Suprapubic skin (tissue), 4 donors: ENCODE measurements at places on chromosomes 2 and 18.

GRCh38 chr2:156421851-156422250 is 14.3 kb upstream of the GPD2 start:
- DNase-seq: no peak

DNA sequence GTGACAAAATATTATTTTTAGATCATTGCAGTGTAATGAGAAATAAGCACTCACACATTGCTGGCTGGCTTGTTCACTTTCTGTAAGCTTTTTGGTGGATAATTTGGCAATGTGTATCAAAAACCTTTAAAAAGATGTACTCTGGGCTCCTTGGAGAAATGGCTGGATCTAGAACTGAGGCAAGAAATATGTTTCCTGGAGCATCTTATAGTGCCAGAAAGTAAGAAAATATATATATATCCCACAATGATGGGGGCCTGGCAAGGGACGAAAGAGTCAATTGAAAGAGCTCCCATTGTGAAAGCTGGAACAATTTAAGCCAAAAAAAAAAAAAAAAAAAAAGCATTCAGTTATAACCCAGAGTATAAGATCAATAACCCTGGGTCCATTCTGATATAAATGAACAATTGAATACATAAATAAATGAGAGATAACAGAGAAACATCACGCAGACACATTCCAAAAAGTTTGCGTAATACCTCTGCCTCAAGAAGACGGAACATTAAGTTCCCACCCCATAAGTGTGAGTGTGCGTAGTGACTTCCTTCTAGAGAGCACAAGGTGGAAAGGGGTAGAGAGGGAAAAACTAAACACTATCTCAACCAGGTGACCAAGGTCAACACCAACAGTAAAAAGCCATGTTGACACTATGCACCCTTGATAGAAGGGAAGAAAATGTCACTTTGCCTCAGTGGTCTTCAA is 77.5 kb downstream of the BIN1 start:
- DNase-seq: no peak

DNA sequence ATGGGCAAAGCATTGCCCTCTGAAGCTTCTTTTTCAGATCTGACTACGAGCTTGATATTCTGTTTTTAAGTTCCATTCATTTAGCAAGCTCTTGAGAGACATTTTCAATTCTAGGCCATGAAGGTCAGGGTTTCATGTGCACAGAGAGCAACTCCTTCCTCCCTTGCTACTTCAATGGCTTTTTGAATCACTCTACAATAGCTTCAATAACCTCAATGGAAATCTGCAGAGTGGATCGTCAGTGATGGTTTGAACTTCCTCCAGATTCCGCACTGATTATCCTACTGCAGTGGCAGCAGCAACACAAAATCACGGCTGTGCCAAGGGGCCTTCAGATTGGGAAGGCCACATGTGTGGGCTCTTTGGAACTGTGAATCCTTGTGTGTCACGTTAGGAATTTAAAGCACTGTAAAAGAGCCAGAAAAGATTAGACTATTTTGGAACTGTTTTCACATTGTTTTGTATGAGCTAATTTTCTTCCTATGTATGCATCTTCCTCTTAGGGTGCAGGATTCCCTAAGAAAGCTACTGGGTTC is 88.4 kb upstream of the MGAT4A start:
- DNase-seq: no peak

GRCh38 chr2:185012643-185013042 is 414.3 kb downstream of the ZNF804A start:
- DNase-seq: no peak

DNA sequence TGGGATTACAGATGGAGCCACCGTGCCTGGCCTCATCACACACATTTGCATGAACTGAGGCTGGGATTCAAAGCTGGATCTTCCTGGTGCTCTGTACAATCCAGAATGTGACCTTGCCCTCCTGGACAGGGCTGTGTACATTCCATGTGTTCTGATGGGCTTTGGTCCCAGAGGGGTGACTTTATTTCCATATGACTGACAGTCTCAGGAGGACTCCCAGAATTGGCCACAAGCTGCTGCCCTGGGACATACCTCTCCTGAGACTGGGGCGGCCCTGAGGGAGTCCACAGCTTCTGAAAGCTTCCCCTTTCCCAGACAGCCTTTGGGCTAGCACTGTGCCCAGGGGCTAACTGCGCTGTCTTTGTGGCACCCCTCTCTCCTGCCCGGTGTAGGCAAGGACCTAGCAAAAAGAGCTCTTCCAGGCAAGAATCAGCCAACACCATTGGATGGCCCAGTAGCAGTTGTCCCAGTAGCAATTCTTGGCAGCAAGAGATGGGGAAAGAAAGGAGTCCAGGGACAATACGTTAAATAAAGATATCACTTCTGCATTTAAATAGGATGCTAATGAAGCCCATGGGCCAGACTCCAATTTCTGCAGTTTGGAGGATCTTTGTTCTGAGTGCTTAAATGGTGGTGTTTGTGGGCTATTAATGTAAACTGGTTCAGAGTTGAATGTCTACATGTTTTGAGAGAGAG is 26.4 kb upstream of the ZNF532 start:
- DNase-seq: no peak

DNA sequence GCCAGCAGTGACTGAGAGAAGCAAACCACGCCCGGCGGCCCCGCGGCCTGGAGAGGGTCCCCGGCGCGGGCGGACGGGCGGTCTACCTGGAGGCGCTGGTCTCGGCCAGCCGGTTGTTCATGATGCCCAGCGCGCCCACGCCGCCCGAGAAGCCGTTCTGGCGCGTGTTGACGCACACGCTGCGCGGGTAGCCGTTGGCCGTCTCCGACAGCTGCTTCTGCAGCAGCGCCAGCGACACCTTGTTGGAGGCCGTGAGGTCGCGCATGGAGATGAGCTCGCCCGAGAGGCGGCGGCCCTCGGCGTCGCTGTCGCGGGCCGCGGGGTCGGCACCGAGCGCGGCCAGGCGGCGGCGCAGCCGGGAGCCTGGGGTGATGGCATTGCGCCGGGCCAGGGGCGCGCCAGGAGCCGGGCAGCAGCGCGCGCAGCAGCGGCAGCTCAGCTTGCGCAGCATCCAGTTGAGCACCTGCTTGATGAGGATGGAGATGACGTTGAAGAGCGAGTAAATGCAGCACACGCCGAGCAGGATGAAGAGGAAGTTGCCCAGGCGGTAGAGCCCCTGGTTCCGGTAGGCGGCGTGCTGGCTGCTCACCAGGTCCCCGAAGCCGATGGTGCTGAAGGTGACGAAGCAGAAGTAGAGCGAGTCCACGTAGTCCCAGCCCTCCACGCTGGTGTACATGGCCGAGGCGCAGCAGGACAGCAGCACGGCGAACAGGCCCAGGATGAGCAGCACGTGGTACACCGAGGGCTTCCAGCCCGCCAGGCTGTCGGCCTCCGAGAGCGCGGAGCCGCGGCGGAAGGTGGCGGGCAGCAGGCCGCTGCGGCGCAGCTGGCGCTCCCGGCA is 118.1 kb downstream of the MSH2 start:
- no peak for DNase-seq

DNA sequence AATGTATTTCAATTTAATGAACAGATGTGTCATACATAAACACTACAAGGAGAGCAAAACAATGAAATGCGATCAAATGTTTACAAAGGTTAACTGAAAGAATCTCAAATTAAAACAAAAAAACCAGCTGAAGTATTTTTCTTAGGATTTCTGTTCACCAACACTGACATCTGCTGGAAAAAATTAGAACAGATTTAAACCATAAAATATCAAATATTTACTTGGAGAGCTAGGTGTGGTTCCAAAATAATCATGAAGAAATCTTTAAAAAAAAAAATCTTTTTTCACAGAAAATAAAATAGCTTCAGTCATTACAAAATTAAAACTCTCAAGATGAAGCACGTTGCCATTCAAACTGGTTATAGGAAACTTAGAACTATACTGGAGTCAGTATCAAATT is 13.8 kb downstream of the MMADHC start:
- DNase-seq: no peak

DNA sequence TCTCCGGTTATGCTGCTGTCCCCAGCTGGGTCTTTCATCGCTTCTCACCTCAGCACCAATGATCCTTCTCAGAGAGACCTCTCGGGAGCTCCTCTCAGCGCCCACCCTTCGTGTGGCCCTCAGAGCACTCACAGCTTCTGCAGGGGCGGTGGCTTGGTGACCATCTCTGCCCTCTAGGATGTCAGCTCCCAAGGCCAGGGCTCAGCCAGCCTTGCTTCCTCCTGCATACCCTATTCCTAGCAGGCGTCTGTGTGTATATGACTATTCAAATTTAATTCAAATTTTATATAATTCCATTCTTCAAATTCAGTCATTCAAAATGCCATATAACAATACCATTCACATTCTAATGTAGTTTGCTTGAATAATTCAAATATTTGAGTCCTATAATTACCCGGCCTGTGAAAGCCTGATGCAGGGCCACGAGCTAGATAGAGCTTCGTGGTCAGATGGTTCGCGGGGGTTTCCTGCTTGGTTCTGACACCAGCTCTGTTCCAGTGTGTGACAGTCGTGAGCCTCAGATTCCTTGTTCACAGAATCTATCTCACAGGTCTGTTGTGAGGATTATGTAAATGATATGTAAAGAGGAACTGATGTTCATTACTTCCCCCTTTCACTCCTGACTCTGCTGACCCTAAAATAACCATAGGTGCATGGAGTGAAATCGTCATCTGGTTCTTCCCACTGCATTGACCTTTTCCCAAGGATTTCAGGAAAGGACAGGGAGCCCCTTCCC is 94.0 kb upstream of the CNGA3 start:
- DNase-seq: no peak

DNA sequence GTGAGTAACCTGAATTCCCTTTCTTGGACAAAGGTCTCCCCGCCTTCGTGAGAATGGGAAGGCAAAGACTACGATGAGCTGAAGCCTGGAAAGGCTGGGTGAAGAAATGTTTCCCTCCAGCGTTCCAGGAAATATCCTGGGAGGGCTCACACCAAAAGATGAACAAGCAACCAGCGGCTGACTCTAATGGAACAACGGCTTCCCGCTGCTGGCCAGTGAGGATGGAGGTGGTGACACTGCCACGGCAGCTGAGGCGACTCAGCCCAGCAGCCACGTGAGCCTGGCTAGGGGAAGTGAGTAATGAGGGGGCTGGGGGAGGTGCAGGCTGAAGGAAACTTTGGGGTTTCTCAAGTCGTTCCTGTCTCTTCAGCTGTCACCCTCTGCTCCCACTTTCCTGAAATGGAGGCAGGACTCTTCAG is 105.0 kb upstream of the SMAD7 start:
- no peak for DNase-seq

GRCh38 chr2:69565431-69565839 is 78.1 kb downstream of the AAK1 start:
- DNase-seq: no peak

DNA sequence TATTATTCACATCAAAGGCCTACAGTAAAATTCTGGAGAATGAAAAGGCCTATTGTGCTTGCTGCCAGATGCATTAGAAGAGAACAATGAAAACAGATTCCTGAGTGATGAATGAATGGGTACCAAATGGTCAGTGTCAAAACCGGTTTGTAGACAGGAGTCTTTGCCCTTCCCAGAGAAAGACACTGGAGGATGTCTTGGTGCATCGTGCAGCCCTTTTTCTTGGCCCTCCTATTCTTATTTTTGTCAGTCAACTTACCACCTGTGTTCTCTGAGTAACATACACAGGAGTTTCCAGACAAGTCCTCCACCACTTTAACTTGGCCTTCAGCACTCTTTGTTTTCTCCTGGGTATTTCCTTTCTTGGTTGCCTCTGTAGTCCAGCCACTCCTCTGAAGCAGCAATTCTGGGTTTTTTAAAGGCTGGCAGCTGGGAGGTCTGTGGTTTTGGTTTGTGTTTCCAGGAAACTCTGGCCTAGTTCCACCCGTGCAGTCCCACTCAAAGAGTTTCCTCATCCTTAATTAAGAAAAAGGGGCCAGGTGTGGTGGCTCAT is 29.4 kb downstream of the PSTPIP2 start:
- DNase-seq: no peak

GRCh38 chr2:172639823-172640222 is 83.9 kb downstream of the PDK1 start:
- no peak for DNase-seq

- no peak for DNase-seq
These were observed 26.1 kb upstream of the HNMT start for GRCh38 chr2:137938204-137938603.

DNA sequence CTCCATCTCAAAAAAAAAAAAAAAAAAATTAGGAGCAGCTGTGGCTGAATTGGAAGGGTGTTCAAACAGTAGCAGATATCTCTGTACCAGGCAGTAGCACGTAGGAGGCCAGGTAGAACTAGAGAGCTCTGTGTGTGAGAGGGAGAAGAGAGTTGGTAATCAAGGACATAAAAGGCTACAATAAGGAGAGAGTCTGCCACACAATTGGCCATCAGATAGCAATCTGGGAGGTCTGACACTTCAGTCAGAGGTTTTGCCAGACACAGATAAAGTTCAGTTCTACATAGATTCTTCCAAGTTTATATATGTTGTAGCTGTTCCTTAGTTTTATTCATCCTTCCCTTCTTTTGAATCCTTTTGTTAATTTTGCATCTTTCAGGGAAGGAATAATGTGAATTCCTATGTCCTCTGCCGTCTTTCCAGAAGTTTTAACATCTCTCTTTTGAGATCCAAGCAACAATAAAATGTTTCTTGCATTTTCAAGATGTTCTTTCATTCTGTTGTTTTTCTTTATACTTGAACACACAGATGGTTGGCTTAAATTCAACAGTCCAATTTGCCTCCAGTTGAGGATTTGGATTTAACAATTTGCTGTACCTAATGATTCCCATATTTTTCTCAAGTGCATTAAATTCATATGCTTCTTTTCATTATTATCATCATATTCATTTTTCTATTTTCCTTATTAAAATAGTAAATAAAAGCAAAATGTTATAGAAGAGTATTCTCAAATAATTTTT is 600.3 kb upstream of the GCFC2 start:
- no peak for DNase-seq

GRCh38 chr18:62781262-62781661 is 65.9 kb downstream of the PHLPP1 start:
- DNase-seq: no peak

GRCh38 chr18:1047406-1047805 is 142.7 kb downstream of the ADCYAP1 start:
- no peak for DNase-seq

DNA sequence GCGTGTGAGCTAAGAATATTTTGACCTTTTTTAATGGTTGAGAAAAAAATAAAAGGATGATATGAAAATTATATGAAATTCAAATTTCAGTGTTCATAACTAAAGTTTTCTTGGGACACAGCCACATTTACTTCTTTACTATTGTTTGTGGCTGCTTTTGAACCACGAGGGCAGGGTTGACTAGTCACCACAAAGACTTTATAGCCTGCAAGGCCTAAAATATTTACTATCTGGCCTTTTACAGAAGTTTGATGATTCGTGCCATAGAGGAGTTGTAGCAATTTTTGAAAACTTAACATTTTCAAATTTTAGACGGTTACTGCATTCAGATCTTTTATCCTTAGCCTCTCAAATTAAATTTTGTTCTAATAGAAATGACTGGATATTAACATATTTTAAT is 69.9 kb downstream of the LIMS1 start:
- no peak for DNase-seq

DNA sequence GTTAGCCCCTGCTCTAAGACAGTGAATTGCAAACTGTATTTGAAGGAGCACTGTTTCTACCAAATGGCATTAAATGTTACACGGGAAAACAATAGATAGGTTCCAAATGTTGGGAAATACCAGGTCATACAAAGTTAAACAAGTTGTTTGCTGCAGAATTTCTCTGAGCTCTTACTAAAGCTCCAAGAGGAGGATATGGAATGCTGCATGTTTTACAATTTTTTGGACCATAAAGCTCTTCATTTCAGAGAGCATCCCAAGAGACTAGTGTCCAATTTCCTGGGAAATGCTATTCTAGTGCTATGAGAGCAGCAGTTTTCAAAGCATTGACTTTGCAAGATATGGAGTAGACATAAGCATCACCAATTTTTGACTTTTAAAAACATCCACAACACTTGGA is 155.6 kb upstream of the CCDC68 start:
- DNase-seq: no peak

GRCh38 chr2:16615687-16616615 is 49.7 kb downstream of the CYRIA start:
- DNase-seq: no peak
